ENCODE measurements at places on chromosomes 6 and 20.

GRCh38 chr6:123648020-123648580 lies 11.3 kb upstream of the TRDN start:
- no peak for DNase-seq

DNA sequence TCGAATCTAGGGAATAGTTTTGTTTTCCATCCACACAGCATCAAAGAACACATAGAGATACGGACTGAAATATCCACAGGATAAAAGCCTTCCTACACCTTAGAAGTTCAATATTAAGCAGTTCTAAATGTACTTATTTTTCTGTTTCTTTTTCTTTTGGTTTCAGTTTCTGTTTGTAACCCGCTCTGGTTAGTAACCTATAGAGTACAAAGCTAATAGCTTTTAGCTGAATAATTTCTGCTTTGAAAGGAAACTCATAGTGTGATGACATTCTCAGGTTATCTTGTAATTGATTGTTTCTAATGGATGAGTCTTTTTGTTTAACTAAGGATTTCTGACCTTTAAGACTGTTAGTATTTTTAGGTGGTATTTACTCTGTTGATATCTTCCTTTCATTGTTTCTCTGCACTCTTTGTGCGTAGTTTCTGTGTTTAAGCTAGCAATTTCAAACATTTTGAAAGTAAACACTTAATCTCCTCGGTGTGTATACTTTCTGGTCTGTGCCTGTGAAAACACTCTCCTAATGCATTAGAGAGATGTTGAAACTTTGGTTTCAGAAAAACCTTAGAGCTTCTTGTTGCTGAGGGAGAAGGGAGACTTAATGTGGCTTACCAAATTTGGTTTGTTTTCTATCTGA lies 385.5 kb downstream of the HDGFL1 start:
- DNase-seq: no peak

DNA sequence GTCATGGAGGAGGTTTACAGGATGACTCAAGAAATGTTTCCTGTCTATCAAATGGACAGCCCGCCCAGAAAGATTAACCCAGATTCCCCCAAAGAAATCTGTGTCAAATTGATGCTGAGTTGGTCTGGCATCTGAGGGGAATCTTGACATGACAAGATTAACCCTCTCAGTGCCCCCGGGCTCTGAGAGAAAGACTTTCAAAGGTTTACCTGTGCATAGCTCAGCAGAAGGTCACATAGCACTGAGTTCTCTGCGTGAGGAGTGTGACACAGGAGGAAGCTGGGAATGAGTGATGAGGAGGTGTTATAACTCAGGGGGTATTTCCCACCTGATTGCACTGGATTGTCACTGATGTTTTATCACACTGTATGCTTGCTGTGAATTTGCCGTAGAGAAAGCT lies 601.2 kb downstream of the DHX35 start:
- DNase-seq: no peak

GRCh38 chr20:10802236-10802635 lies 128.4 kb upstream of the JAG1 start:
- DNase-seq: no peak

- DNase-seq: no peak
These were observed 764 bp downstream of the DNTTIP1 start for GRCh38 chr20:45792317-45793118.

DNA sequence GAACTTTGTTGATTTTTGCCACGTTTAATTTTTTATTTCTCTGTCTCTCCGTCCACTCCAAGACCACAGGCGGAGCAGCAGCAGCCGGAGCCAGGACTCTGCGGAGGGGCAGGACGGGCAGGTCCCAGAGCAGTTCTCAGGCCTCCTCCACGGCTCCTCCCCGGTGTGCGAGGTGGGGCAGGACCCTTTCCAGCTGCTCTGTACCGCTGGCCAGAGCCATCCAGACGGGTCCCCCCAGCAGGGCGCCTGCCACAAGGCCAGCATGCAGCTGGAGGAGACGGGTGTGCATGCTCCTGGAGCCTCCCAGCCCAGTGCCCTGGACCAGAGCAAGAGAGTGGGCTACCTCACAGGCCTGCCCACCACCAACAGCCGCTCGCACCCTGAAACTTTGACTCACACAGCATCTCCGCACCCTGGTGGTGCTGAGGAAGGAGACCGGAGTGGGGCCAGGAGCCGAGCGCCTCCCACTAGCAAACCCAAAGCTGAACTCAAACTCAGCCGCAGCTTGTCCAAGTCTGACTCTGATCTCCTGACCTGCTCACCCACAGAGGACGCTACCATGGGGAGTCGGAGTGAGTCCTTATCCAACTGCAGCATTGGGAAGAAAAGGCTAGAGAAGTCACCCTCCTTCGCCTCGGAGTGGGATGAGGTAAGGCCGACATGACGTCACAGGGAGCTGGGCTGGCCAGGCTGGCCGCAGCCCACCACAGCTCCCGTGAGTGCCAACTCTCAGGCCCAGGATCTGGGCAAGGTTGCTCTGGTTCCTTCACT lies 123.5 kb downstream of the TCP11 start:
- DNase-seq: no peak

DNA sequence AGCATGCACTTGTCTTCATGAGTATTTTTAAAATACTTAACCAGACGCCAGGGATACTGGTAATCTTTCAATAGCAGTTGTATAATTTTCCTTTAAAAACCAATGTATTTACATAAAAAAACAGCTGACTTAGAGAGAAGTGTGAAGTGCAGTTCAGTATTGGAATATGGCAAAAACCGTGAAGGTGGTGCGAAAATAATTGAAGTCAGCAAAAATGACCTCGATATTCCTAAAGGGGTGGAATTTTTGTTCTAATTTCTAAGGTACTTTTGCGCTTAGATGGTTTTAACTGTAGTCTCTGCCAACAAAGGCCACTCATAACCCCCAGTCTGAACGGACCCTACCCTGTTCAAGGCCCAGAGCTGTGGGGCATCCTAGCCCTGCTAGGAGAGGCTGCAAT lies 25.3 kb downstream of the GNAS-AS1 start:
- DNase-seq: no peak

- DNase-seq: no peak
These were observed 374.1 kb downstream of the CD109 start for GRCh38 chr6:74070091-74070490.

GRCh38 chr6:166145751-166146150 lies 21.9 kb downstream of the TBXT start:
- no peak for DNase-seq

DNA sequence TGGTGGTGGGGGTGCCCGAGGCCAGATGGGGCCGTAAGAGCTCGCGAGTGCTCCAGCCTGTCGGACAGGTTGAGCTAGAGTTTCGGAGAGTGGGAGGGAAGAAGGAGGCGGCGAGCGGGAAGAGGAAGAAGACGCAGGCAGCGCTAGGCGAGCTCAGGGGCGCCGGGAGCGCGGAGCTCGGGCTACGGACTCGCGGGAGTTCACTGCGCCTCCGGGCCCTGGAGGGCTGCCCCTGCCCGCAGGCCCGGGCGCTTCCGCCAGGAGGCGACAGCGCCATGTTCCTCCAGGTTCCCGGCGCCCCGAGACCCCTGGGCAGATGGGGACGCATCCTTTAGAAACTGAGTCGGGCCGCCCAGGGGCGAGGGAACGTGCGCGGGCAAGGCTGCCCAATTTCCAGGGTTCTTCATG lies 984 bp downstream of the TFAP2C start:
- no peak for DNase-seq

DNA sequence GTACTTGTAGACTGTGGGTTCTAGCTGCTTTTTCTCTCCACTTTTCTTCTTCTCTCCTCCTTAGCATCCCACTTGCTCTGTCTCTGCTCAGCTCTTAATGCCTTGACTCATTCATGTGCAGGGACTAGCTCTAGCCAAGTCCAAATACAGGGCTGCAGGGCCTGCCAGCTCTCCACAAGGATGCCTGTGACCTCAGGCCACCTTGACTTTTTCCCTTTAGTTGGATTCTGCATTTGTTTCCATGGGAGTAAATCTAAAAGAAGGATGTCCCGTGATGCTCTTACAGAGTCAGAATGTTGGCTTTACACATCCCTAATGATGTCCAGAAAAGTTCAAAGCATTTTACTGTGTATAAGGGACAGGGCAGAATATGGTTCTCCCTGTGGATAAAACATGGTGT lies 101.8 kb upstream of the PREP start:
- no peak for DNase-seq

- no peak for DNase-seq
These were observed 52.8 kb downstream of the TBC1D7 start for GRCh38 chr6:13275435-13275989.

GRCh38 chr6:89221129-89221528 lies 4.0 kb upstream of the GABRR1 start:
- DNase-seq: no peak

DNA sequence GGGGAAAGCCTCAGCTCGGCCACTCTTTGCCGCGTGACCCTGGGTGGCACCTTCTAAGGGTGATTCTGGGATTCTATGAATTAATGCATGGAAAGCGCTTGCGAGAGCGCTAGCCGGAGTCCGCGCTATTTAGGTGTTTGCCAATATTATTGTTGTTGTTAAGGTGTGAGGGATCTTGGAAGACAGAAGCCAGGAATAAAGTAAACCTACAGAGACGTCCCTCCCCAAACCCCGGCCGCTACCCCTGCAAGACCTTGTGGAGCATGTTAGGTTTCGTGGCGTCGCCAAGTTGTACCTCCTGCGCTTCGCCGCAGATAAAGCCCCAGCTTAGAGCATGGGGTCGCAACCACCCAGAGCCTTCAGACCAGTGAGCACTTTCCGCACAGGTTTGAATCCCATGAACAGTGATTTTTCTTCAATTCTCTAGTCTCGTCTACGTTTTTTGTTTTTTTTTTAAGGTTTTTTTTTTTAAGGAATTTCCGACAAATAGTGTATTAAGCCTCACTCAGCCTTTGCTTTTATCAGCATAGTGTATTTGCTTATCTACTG lies 16.9 kb upstream of the ZSCAN9 start:
- DNase-seq: no peak

DNA sequence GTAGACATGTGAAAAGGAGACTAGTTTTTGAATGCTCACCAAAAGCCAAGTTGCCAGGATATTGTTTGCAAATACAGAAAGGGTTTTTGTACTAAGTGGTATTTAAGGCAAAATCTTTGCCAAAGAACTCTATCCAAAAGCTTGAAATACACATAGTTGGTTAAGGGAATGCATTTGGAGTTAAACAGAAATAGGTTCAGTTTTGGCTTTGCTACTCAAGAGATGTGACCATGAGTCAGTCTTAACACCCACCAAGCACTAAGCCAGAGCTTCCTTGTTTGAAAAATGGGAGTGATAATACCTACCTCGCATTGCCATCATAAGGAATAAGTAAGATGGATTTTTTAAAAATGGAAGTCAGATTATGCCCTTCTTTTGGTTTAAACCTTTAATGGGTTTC lies 191.7 kb upstream of the LAMP5 start:
- no peak for DNase-seq

GRCh38 chr6:7424967-7425807 lies 35.6 kb downstream of the RIOK1 start:
- no peak for DNase-seq

GRCh38 chr6:39003072-39003471 lies 45.5 kb upstream of the GLP1R start:
- no peak for DNase-seq

GRCh38 chr6:134723081-134723871 lies 226.6 kb downstream of the ALDH8A1 start:
- DNase-seq: no peak

GRCh38 chr6:140773276-140773675 lies 1359.4 kb upstream of the GJE1 start:
- DNase-seq: no peak

DNA sequence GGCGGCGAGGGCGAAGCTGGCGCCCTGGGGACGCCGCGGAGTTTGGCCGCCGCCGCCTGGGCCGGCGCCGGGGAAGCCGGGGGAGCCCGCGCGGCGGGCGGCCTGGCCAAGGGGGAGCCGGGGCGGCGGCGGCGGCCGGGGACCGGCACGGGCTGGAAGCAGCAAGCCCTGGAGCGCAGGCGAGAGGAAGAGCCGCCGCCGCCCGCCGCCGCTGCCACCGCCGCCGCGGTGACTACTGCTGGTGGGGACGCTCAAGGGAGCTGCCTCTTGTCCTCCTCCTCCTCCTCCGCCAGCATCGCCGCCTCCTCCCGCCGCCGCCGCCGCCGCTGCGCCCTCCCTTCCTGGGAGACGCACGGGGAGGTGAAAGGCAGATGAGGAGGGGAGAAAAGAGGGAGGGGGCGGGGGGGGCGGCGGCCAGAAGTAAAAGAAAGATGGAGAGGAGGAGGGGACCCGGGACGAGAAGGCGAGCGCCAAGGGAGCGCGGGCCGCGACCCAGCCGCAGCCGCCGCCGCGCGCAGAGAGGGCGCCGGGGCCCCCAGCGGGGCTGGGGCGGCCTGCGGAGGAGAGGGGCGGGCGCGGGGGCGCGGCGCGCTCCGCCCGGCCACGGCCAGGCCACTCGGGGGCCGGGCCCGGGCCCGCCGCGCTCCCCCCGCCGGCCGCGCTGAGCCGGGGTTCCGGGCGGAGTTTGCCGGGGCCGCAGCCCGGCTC lies 846 bp downstream of the PDE10A start:
- DNase-seq: no peak

DNA sequence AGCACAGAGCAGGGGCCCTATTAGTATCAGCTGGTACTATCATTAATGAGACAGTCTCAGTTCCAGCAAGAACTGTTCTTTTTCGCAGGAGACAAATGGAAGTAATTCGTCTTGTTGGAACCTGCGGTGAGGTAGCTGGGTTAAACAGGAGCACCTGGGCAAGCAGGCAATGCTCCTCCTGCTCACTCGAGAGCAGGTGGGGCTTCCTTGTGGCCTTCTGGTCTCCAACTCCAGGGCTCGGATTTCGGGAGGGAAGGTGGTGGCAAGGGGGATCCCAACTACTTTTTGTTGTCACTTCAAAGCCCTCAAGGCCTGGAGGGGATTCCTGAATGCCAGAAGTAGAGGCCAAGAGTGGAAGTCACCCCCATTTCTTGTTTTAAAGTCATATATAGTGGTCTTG lies 1.3 kb upstream of the SPEF1 start:
- DNase-seq: no peak

- DNase-seq: no peak
These were observed 170.0 kb upstream of the ZNF184 start for GRCh38 chr6:27642744-27643456.

GRCh38 chr6:84441456-84441855 lies 214.0 kb upstream of the CEP162 start:
- DNase-seq: no peak

GRCh38 chr6:30267423-30267822 lies 54.2 kb upstream of the TRIM26 start:
- DNase-seq: no peak

DNA sequence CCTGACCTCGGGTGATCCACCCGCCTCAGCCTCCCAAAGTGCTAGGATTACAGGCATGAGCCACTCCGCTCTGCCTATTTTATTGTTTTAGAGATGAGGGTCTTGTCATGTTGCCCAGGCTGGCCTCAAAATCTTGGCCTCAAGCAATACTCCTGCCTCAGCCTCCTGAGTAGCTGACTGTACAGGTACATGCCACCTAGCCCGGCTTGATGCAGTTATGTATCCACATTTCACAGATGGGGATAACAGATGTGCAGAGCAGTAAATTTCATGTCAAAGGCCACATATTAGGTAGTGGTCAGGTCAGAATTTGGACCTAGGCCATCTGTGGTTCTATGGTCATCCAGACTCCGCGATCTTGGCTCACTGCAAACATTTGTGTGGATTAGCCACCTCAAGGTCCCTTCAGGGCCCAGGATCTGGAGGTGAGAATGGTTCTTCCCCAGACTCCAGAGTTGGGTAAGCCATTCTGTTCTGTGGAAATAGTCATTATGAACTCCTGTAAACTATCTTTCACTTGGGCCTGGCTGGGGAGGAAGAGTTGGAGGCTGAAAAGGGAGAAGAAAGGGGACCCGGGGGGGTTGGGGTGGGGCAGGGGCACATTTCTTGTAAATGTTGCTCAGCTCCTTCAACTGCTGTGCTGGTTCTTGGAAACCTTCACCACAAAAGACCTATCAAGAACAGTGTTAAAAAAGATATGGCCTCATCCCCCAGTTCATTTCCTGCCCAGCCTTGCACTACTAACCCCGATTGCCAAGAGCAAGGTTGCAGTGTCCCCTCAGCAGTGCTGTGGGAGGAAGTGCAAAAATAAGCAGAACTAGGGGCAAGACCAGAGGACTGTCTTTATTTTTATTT lies 13.0 kb downstream of the PIM1 start:
- DNase-seq: no peak

All from hypothalamus (tissue), 51 donors.